ENCODE measurements at places on chromosomes 16 and 17.

DNA sequence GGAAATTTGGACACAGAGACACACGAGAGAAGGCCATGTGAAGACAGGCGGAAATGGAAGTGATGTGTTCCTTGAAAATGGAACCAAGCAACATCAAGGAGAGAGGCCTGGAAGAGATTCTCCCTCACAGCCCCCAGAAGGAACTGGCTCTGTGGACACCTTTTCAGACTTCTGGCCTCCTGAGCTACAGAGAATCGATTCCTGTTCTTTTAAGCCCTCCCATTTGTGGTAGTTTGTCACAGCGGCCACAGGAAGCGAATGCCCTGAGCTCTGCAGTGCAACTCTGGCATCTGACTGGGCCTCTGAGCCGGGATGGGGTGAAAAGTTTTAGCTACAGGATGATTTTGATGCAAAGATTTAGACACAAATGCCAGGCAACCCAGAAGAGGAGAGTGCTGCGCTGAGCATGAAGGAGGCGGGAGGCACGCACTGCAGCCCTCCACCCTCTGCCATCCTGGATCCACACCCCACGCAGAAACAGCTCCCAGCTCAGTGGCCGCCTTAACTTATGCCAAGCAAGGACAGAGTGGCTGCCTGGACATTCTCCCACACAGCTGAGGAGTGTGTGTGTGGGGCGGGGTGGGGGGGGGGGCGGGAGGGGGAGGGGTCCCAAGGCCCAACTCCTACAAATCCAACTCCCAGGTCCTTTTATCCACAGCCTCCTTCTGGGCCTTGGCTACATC, 2.2 kb downstream of the TIMP2 start:
- DNase-seq = no peak

GRCh38 chr17:32303781-32304288, 38.1 kb downstream of the C17orf75 start:
- DNase-seq = no peak

GRCh38 chr16:10978871-10979446, 34.6 kb downstream of the CLEC16A start:
- no peak for DNase-seq

DNA sequence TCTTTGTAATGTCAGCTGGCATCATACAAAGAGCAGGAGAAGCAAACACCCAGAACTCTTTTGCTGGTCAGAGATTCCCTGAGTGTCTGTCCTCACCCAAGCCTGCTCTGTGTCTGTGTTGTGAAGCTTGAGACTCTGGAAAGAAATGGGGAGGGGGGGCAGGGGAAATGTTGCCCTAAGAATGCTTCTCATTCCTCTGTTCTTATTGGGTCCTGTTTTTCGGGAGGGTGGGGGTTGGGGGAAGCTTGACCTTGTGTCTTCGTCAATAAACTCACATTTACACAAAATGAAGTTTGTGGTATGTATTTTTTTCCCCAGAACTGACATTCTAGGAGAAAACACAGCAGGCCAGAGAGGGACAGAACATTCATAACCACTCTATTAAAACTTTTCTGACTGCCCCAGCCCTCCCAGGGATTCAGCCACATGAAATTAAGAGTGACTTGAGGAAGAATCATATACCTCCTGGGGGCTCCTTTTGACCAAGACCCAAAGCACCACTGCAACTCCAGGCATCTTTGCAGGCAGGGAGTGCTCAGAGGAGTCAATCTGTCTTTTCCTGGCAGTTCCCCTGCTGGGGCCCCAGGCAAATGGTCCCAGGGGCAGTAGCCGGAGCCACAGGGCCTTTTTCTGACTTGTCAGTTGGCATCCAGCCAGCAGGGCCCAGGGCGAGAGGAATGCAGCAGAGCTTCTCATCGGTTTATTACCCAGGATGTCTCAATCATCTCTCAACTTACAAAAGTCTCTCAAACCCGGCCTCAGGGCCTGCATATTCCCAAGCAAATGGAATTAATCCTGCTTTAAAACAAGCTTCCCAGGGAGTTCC, 5.1 kb upstream of the RASL10B start:
- DNase-seq = peak; percentile 54

DNA sequence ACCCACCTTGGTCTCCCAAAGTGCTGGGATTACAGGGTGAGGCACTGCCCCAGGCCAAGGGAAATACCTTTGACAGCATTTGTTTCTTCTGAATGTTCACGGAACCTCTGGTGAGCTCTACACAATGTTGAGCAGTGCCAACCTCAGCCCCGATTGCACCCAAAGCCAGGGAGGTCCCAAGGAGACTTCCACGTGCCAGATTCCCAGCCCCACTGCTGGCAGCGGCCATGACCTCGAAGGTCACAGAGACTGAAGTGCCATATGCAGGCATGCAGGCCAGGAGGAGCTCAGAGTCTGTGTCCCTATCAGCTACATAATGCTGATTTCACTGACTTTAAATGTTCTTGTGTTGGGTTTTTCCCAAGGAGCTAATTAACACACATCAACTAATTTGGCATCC, 226.4 kb upstream of the FOXF1 start:
- DNase-seq = no peak

DNA sequence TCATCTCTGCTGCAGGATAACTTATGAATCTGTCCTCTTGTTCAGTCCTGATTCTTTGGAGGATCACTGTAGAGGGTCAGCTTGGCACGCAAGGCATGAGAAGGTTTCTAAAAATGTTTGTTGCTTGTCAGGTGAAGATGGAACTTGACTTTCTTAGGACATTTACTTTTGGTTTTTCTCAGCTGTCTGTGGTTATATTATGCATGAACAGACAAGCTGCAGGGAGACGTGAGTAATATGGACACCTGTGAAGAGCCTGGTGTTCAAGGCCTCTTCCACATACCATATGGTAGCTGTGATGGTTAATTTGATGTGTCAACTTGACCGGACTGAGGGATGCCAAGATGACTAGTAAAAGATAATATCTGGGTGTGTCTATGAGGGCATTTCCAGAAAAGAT, 270.2 kb upstream of the CPHXL start:
- no peak for DNase-seq

GRCh38 chr16:80006241-80007215, 406.0 kb upstream of the MAF start:
- peak; percentile 42 for DNase-seq

DNA sequence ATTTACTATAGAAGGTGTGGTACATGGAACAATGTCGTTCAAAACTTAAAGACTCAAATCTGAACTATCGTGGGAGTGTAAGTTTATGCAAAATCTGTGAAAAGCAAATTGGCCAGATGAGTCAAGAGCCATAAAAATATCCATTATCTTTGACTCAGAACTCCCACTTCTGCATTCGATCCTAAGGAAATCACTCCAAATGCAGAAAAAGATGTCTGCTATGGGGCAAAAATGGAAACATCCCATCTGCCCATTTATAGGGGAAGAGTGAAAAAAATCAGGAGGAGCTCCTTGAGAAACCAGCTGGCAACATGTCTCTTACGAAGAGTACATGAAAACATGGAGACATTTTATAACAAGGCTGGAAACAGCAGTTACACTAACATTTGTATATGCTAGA, 43.6 kb upstream of the CCDC182 start:
- no peak for DNase-seq

DNA sequence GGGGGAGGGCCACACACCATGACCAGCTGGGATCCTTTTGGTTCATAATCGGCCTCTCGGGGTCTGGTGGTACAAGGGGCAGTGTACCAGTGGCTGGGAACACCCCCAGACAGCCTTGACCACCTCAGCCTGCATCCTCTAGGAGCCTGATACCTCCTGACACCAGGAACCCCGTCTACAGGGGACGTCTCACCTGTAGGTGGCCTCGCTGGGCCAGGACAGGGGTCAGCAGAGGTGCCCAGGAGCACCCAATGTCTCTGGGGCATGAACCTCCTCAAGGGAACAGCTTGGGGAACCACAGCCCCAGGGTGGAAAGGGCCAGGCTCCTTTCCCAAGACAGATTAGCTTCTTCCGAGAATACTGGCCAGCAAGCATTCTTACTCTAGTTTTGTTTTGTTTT, 2.5 kb upstream of the METRNL start:
- no peak for DNase-seq

GRCh38 chr17:27620721-27621120, 10.3 kb upstream of the LGALS9 start:
- no peak for DNase-seq

DNA sequence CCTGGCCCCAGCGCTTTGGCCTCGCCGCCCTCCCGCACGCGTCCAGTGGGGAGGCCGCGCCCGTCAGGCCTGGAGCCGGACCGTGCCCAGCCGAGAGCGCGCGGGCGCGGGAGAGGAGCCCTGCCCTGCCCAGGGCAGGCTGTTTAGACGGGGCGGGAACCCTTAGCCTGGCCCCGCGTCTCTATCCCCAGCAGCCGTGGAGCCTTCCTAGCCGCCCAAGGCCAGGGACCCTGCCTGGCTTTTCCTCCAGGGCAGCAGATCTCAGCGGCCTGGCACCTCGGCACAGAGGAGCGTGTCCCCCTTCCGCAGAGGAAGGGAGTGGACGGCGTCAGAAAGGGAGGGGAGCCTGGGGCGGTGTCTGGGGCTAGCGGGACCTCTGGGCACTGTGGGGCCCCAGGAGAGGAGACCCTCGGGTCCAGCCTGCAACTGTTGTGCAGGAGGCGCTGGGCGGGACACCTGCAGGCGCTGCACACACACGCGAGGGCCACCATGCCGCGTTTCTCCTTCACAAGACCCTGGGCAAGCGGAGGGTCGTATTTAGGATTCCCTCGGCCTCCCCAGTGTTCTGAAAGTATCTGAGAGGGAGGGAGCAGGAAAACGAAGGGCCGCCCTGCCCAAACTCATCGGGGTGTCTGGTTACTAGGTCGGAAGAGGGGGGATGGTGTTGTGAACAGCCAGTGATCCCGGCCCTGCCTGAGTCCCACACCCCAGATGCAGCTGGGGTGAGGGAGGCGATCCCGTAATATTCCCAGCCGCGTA, 2.3 kb upstream of the NPTX1 start:
- no peak for DNase-seq

GRCh38 chr17:915538-916201, 63.9 kb downstream of the NXN start:
- no peak for DNase-seq

- peak; percentile 88 for DNase-seq
Measured at GRCh38 chr17:61399131-61400065, at the start of gene TBX2. Gene TBX2 (plus strand): TSS chr17:61399843. CDS start chr17:61400177, 334 bp downstream.

GRCh38 chr16:84774810-84775209, 45.0 kb upstream of the CRISPLD2 start:
- DNase-seq = no peak

DNA sequence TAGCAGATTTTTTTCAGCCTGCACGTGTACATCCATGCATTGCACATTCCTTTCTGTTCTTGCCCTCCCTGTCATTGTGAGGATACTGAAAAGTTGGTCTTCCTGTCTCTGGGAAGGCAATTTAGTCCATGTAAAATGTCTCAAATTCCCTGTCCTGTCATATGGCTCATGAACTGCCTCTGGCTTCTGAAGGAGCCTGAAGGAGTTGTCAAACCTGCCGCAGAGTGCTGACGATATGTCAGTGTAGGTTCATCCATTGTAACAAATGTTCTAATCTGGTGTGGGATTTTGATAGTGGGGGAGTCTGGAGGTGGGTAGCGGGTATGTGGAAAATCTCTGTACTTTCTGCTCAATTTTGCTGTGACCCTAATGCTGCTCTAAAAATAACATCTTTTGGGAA, 59.6 kb downstream of the YPEL2 start:
- no peak for DNase-seq

DNA sequence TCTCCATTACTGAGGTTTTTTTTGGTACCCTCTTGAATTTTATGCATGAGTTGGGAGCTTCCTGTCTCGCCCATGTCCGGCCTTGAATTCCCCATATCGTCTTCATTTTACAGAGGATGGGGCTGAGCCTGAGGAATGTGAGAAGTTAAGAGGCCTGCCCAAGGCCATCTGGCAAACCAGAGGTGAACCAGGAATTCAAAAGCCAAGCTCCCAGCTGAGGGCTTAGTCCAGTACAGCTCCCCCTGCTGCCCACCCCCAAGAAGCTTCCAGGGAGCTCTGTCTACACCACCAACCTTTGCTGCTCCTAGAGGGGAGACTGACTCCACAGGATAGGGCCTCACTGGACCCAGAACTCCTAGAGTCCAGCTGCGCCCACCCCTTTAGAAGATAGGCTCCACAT, 20.7 kb upstream of the C16orf78 start:
- DNase-seq = no peak

DNA sequence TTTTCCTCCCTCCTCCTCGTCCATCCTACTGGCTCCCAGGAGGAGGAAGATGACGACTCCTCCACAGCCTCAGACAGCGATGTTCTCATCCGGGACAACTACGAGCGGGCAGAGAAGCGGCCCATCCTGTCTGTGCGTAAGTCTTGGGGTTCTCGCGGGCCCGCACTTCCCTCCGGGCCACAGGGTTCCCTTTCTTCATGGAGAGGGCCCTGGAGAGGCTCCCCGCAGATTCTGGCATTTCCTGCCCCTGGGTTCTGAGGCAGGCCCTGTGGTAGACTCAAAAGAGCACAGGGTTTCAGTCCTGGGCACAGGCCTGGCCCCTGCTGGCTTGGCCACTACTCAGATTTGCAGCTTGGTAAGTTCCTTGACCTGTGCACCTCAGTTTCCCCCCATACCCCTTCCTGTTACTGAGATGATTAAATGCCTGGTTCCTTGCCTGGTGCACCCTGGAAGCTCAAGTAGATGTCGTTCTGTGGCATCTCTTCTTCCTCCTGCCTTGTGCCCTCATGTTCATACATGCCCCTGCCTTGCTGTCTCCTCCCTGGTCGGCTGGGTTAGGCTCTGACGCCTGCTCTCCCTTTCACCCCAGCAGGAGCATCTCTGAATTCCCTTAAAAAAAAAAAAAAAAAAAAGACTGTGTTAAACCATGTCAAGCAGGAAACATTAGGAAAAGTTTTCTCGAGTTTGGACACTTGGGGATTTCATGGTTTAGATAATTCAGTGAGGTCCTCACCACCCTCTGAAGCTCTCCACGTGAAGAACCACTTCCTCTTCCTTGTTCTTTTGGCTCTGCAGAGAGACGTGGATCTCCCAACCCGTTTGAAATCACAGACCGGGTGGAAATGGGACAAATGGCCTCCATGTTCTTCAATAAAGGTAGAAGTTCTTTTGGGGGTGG, 14.3 kb upstream of the NAT9 start:
- no peak for DNase-seq

DNA sequence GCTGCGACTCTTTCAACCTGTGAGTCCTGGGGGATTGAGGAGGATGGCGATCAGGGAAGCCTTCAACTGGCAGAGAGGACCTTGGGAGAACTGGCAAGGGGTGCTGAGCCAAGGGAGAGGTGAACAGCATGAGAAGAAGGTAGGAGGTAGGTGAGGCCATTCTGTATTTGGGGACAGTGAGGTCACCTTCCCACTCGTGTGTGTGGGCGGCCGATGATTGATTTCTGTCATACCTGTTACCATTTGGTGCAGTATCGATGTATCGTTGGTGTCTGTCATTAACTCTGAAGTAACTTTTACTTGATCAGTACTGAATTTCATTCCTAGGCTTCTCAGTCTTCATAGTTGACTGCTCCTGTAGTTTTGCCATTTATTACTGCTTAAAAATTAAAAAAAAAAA, 3.8 kb downstream of the ARSG start:
- no peak for DNase-seq

GRCh38 chr17:77323413-77324171, 182.8 kb downstream of the SEC14L1 start:
- DNase-seq = no peak

DNA sequence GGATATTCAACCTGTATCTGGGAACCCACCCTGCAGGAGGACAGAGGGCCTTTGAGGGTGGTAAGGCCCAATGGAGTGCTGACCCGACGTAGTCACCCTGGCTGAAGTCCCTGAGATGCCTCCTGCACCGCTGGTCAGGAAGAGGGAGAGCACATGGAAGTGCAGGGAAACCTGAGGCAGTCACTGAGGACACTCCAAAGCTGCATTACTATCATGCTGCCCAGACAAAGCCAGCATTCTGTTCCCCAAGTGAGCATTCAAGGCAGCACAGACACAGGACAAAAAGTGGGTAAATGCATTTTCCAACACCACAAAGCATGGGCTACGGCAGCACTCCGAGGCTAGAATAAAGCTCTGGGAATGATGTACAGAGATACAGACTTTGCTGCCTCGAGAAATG, 46.8 kb upstream of the BCAR1 start:
- no peak for DNase-seq
